H1 (cell line): ENCODE measurements at places on chromosomes 6 and 20. TPM values are rescaled to one million over a fixed set of nuclear protein-coding genes. Genes with fewer than 3 reads are reported as not detected.

- H3K4me1 ChIP-seq: no peaks in the 10 kb centered on the region
- no peak overlapping the region for H3K4me3 ChIP-seq
- DNase-seq: no peak
Observed at GRCh38 chr6:98498866-98499265, 335.5 kb upstream of the POU3F2 start.

DNA sequence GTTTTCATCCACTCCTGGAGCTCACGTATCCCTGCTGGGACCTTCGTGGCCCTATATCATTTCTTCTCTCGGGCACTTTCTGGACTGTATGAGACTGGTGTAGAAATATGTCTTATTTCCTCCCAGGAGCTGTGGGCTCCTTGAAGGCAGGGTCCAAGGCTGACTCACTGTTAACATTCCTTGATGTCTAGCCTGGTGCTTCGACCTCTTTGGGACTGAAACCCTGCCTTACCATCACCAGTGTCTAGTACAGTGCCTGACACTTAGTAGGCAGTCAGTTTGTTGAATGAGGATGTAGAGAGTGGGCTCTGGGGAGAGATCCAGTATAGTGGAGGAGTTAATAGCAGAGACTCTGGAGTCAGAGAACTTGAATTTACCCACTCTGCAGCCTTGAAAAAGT, 23.6 kb downstream of the POFUT1 start:
- no peak overlapping the region for H3K4me3 ChIP-seq
- no peaks in the 10 kb centered on the region for H3K4me1 ChIP-seq
- peaks cover 45% of the 10 kb centered on the region; the same call in 1 of the 2 replicates for H3K36me3 ChIP-seq
- no peaks in the 10 kb centered on the region for H3K27me3 ChIP-seq
- no peak overlapping the region for H3K27ac ChIP-seq

DNA sequence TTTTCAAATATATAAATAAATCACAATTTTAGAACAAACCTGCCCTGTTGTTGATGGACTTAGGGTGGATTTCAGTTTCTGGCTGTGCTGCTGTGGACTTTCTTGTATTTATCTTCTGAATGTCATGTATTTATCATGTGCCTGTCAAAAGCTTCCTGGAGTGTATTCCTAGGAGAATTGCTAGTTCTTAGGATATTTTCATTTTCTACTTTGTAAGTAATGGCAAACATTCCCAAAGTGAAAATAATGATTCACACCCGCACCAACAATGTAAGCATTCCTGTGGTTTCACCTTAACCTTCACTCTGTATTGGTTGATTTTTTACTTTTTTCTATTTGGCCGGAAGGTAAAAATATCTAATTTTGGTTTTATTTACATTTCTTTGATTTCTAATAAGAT, 387.8 kb downstream of the SMOC2 start:
- no peaks in the 10 kb centered on the region for H3K27me3 ChIP-seq
- H3K4me1 ChIP-seq: no peaks in the 10 kb centered on the region; the same call in 1 of the 2 replicates
- H3K36me3 ChIP-seq: no peaks in the 10 kb centered on the region
- DNase-seq: no peak
- no peak overlapping the region for H3K27ac ChIP-seq
- H3K4me3 ChIP-seq: no peak overlapping the region

The TAGAP gene
- not detected in 2 replicates for total RNA-seq
